ENCODE measurements at places on chromosomes 4 and X.

DNA sequence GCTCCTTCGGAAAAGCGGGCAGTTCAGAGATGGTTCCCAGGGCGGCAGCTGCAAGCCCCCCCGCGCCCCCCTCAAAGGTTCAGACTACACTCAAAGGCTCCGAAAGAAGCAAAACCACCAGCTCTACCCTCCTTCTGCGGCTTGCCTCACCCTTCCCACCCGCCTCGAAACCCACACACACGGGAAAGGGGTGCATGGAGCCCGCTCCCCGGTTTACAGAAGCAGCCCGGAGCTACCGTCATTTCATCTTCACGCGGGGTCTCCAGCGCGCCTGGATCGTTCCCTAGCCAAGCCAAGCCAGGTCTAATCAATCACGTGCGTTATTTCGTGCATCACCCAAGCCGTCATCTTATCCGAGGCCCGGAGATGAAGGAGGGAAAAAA is 1.2 kb downstream of the NLGN4X start:
- DNase-seq, result no peak

GRCh38 chr4:167176723-167177367 is 57.4 kb downstream of the SPOCK3 start:
- no peak for DNase-seq

GRCh38 chr4:175443547-175443946 is 368.5 kb downstream of the GPM6A start:
- DNase-seq, result no peak

- no peak for DNase-seq
Observed at GRCh38 chr4:38166082-38166481, 205.9 kb downstream of the PTTG2 start.

GRCh38 chr4:153448003-153448731 is 18.0 kb upstream of the TMEM131L start:
- no peak for DNase-seq

DNA sequence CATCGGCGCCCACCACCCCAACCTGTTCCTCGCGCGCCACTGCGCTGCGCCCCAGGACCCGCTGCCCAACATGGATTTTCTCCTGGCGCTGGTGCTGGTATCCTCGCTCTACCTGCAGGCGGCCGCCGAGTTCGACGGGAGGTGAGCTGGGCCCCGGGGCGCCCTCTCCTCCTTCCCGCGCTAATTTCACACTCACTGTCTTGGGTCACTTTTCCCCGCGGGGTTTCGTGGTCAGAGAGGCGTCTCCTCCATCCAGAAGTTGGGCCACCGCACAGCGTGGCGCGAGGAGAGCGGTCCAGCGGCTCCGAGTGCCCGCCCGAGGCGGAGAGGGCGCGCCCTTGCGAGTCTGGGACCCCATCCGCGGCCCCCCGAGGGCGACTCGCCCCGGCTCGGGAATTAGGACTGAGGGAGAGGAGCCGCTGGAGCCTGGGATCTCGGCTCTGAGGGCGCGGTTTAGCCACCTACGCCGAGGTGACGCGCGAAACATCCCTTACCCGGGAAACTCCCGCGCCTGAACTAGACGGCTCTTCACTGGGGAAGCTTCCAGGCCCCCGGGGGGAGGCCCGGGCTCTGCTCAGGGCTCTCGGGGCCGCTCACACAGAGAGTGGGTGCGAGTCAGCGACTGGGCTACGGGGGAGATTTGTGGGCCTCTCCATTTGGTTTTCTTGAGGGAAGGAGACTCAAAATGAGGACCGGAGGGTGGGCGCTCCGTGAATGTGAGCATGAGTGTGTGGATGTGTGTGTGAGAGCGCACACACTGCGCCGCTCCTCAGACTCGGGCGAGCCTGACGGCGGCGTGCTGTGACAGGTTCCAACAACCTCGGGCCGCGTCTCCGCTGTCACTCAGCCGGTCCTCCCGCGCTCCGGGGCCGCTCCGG is 551 bp downstream of the NPNT start:
- no peak for DNase-seq

- DNase-seq, result no peak
Observed at GRCh38 chr4:106529348-106530023, 160.9 kb upstream of the GIMD1 start.

DNA sequence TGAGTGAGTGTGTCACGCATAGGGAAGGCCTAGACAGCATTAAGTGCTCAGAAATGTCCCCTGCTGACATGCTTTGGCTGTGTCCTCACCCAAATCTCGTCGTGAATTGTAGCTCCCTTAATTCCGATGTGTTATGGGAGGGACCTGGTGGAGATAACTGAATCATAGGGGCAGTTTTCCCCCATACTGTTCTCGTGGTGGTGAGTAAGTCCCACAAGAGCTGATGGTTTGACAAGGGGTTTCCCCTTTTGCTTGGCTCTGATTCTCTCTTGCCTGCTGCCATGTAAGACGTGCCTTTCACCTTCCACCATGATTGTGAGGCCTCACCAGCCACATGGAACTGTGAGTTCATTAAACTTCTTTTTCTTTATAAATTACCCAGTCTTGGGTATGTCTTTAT is 78.0 kb downstream of the NSUN7 start:
- DNase-seq, result no peak

DNA sequence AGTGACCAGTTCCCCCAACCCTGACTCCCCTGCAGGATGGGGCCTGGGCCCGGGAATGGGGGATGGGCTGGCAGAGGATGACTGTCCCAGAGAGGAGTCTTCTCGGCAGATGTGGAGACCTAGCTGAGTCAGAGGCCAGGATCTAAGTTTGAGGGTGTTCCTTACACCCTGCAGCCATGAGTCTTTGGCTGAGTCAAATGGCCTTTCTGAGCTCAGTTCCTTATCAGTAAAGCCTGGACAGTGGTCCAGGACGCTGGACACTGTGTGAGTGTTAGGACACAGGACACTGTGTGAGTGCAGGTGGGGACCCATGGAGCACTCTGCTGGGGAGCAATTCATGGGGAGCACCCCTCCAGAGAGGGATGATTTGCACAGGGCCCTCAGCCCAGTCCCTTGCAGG is 5.0 kb downstream of the IL9R start:
- no peak for DNase-seq

GRCh38 chr4:48727666-48728459 is 52.2 kb downstream of the FRYL start:
- DNase-seq, result no peak

GRCh38 chr4:128639541-128640270 is 169.8 kb upstream of the JADE1 start:
- no peak for DNase-seq

DNA sequence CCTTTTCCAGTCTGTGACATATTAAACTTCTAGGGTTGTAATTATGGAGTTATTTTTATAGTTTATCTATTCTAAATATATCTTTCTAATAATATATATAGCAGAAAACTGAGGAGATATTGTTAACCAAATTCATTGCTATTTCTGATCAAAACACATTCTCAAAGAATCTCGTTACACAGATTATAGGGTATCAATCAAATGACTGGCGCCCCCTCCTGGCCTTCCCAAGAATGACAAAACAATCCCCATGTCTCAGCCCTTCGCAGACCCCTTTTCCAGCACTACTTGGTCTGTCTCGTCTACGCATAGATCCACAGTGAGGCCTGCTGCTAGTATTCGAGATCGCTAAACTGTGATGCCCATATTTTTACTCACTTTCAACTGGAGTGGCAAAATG is 209.3 kb downstream of the GPC3 start:
- no peak for DNase-seq

DNA sequence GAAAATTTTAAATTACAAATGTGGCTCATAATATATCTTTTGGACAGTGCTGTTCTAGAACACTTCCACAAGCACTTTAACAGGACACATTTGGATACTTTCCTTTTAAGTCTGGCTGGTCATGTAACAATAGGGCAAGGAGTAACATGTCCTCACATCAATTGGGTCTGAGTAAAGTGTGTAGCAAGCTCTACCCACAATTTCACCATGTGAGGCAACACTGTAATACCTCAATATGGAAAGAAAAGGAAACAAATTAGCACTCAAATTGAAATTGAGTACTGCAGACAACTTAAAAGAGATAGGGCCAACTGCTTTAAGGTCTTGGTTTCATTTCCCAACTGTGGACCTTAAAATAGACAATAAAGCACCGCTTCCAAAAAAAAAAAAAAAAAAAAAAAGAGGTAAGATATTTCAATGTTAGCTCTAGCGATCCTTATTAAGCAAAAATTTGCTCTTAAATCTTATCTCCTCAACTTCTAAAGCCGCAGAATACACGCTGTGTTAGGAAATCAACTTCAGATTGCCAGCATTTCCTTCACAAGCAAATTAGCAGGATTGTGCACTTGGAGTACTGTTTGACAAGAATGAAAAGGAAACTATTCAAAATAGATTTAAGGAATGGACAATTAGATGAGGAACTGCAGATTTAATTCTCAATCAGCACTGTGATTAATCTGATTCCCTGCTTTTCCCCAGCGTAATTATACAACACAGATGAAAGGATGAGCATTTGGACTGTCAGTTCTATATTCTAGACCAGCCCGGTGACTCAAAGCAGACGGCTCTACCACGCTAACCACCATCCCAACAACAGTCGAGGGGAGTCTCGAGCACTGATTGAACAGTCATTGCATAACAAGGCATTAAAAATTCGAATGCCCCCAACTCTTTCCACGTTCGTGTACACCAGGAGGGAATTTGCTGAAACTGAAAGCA is 1.6 kb downstream of the CASK start:
- DNase-seq, result peak; percentile 34

DNA sequence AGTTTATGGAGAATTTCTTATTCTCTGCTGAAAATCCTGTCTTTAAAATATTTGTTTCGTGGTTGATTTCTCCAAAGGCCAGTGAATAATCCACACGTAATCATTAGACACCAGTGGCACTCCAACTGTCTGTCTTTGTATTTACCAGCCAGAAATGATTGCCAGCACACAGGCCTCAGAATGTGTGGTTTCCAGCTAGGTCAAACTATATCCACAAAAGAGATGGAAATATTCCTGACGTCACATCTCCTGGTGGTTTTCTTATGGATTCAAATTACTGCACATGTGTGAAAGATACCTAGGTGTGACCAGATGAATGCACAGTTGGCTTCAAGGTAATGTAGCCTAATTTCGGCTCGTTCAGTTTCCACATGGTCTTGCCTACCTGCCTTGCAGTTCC is 27.2 kb upstream of the TENM3 start:
- DNase-seq, result no peak

DNA sequence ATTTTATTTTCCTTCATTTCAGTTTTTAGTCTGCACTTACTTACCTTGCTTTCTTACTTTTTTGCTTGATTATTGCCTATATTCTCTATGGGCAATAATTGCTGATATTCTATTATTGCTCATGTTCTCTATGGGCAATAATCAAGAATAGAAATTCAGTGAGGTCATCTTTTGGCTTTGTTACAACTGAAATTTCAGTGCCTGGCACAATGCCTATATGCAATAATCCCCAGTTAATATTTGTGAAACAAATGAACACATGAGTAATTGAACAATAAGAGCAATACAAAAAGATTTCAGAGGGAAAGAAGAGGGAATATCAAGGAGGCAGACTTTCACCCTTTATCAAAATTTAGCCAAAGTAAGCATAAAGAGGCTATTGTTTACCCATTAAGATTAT is 48.6 kb upstream of the ARSJ start:
- DNase-seq, result no peak

DNA sequence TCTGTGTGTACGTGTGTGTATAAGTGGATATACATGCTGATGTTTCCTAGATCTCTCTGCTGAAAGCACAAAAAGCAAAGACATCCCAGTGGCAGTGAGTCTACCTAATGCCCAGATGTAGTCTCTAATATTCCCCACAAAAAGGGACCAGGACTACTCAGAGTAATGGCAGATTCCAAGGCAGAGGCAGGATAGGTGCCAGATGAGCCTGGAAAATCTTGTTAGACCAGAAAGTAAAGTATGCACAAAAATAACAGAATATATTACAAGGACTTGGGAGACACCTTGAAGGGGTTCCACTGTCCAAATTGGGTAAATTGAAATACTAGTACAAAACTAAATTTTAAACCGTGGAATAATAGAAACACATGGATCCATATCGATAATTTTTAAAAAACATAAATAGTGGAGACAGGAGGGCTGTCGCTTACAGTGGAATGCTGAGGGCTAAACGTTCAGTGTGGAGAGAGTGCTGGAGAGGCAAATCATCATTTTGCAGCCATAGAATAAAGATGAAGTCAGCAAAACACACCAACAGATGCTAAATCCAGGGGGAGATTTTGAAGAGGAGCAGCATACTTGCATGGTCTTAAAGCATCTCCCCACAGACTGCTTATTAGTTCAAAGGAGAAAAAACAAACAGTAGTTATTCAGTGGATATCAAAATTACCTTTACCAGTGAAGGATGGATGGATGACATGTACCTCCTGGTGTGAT is 123.4 kb upstream of the TSPAN5 start:
- no peak for DNase-seq

GRCh38 chr4:147518846-147519767 is 38.2 kb downstream of the EDNRA start:
- DNase-seq, result peak; percentile 59

GRCh38 chr4:112361181-112361791 is 64.1 kb downstream of the ALPK1 start:
- peak; percentile 12 for DNase-seq

DNA sequence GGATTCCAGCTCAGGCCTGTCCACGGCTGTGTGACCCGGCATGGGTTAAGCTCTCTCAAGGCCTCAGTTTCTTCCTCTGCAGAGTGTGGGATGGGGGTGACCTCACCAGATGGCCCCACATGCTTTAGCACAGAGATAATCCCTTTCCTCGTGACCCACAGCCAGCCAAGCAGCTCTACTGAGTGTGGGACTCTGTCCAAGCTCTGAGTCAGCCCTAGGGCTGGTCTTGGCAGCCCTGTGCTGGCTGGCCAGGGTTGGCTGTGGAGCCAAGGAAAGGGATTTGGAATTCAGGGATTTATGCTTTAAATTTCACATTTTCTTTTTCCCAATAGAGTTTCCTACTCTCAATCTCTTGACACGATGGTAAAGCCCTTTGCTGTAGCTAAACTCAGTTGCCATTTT is 19.7 kb upstream of the SPON2 start:
- peak; percentile 90 for DNase-seq

GRCh38 chr4:89878611-89879010 is 16.0 kb upstream of the MMRN1 start:
- DNase-seq, result no peak

GRCh38 chr4:168441412-168441811 is 38.9 kb downstream of the DDX60L start:
- no peak for DNase-seq

DNA sequence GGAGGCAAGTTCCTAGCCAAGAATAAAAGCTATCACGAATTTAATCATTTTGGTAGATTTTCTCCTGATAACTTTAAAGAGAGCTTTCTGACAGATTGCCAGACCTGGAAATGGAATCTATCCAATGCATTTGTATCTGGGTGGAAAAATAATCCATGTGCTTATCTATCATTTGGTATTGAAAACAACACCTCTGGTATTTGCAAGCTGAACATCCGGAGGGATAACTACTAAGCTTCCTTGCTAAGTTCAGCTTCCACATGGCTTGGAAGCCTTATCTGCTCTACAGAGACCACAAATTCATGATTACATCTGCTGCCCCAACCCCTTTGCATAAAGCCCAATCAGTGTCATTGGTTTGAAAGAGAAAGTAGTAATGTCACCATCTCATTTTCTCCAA is 230.7 kb downstream of the GPC3 start:
- DNase-seq, result no peak

GRCh38 chr4:122576261-122577188 is 44.3 kb downstream of the IL21 start:
- DNase-seq, result no peak

Measured in skeletal muscle cell (primary cell).